ENCODE measurements at places on chromosomes 1 and 21. TPM values are rescaled to one million over a fixed set of nuclear protein-coding genes. Genes with fewer than 3 reads are reported as not detected.

Gene PCBP3
- polyA plus RNA-seq, result 0.10 TPM

DNA sequence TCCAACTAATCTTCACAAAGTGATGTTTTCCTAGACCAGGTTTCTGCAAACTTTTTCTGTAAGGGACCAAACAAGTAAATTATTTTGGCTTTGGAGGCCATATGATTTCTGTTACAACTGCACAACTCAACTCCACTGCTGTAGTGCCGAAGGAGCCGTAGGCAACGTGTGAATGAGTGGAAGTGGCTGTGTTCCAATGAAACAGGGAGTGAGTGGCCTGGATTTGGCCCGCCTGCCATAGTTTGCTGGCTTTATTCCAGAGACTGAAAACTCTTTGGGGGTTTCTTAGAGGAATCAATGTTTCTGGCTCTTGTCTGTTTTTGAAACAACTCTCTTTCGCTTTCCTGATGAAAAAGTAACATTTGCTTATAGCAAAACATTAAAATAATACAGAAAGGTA is 12.6 kb upstream of the ACTL8 start:
- no peak for DNase-seq

- no peak for DNase-seq
Observed at GRCh38 chr1:200837931-200838571, 34.7 kb upstream of the GPR25 start.

GRCh38 chr1:36709869-36710481 is 227.3 kb upstream of the CSF3R start:
- no peak for DNase-seq

- DNase-seq, result peak; percentile 28
Observed at GRCh38 chr21:45747802-45748445, 104.4 kb downstream of the PCBP3 start.
